Central memory CD4-positive, alpha-beta T cell (primary cell): ENCODE measurements at places on chromosomes 1 and 21.

- no peak for DNase-seq
Measured at GRCh38 chr1:60141276-60141675, 67.7 kb upstream of the C1orf87 start.

DNA sequence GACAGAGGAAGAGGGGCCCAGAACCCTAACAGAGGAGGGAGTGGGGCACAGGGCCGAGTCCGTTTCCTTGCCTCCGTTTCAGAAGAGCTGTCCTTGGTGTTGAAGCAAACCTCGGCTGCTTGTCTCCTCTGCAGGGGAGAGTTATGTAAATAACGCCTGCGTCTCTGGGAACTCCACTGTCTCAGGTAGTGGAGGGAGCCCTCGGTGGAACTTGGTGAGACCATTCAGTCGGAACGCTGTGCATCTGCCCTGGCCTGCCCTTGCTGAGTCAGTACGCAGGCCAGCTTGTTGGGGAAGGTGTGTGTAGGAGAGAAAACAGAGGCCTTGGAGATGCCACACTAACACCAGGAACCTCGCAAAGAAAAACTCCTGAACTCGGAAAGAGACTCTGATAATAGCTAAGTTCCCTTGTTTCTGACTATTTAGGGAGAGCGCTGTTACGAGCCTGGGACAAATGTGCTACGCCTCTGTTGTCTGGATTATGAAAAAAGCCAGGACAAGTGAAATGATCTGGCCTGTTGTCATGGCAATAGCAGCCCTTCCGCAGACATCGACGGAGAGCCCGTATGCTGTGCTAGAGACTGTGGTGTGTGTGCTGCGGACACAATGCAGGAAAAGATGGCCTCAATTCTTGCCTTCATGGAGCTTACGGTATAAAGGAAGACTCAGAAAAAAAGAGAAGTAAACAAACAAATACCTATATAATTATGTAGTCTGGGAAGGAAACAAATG, 94.6 kb upstream of the AKT3 start:
- DNase-seq, result no peak

- DNase-seq, result no peak
Measured at GRCh38 chr1:156692925-156693847, 12.2 kb downstream of the CRABP2 start.

- DNase-seq, result no peak
Measured at GRCh38 chr1:16068356-16069270, 4.8 kb downstream of the FAM131C start.

DNA sequence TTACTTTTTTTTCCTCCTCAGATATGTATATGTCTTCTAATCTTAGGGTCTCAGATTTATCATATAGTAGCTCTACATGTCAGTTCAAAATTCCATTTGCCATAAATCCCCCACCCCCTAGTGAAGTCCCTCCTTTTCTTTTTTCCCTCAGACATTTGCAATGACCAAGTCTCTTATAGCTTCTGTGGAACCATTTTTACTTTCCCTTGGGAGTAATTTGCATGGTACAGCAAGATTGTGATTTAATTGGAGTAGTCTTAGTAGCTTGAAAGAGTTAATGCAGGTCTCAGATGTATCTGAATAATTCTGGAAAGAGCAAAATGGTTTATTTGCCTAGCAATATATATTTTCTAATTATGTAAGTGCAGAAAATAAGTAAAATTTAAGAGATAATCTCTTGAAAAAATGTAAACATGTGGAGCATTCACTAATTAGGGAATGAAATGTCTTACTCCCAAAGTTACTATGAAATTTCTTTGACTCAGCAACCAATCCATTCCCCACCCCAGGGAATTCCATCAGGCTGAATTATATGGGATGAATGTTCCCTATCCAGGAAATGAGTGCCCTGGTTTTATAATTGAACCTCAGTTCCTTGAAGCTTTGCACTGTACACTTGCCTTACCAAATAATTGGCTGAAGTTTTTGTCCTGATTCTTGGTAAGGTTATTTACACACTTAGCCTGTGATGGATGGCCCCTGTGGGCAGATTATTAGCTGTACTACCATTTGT, 267.0 kb downstream of the DNM3 start:
- DNase-seq, result no peak

DNA sequence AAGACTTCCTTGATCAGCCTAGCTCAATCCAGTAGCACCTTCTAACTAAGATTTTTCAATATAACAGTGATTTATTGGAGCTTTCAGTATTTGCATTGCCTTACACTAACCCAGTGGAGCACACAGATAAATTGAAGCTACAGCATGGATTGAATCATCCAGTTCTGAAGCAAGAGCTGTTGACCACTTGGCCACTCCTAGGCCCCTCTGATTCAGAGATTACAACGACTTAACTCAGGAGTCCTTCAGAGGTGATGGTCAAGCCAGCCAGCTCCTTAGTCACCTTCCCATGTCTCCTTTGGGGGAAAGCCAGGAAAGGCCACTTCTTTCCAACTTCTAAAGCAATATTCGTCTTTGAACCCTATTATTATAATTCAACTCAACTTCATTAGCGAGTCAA, 151.8 kb downstream of the TENT5C start:
- no peak for DNase-seq

DNA sequence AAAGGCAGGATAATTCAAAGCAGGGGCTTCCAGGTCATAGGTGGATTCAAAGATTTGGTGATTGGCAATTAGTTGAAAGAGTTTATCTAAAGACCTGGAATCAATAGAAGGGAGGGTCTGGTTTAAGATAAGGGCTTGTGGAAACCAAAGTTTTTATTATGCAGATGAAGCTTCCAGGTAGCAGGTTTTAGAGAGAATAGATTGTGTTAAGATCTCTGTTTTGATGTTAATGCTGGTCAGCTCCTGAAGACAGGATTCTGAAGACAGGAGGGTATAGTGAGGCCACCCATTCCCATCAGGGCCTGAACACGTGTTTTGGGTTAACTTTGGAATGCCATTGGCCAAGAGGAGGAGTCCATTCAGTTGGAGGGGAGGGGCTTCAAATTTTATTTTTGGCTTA, 6.1 kb upstream of the PTBP2 start:
- DNase-seq, result no peak

DNA sequence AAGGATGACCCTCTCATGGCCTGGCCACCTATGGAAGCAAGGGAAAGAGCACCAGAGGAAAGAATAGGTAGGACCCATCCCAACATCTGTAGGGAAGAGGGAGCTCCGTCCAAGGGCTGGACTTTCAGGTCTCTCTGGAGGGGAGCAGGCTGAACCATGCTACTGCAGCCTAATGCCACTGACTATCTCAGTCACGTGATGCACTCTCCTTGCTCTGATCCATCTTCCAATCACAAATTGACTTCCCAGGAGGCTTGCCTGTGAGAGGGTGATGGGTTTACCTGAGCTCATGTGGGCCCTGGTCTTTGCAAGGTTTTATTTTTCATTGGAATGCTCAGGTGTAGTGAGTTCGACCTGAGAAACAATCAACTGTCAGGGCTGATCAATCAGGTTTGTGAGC, 128.8 kb downstream of the CACNA1E start:
- no peak for DNase-seq

DNA sequence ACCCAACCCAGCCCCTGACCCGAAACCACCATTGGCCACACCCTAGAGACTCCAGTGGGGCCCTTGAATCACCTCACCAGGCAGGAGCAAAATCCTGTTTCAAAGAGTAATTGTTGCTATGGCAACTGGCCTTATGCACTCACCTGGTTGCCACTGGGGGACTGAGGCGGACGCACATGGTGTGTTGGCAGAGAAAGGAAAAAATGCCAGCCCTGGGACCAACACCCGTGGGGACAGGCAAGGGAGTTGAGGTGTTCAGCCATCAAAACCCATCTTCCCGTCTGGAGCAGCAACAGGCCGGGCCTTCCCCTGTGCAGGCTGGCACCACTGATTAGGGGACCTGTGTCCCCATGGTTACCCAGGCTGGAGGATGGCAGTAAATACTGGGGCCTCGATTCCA, 395.8 kb upstream of the VAMP3 start:
- no peak for DNase-seq

DNA sequence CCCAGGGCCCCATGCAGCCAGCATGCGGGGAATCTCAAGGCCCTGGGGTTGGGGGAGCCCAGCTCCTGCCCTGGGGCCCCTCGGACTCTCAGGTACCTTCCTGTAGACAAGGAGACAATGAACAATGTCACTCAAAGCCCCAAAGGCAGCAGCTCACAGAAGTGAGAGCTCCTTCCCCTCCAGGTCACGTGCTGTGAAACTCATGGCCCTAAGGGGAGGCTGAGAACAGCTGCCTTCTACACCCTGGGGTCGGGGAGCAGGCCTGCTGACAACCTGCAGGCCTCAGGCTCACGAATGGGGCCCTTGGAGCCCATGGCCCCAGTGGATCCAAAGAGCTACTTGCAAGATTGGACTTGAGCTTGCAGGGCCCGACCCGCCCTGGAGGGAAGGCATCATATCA, 3.2 kb downstream of the MEGF6 start:
- no peak for DNase-seq

DNA sequence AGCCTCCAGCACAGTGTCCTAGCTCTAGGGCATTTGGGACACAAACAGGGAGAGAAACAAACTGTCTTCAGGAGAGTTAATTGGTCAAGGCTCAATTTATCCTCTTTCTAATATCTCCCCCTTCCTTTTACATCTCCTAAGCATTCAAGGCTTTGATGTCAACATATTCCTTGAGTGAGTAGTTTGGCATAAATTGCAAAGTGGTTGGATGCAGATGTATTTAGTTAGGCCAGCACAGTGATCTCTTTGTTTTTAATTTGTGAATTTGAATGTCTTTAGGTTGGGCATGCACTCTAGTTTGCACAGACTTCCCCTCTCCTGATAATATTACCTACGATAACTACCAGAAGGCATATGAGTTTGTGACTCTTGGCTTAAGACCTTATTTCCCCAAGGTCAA, 12.5 kb upstream of the OLFML2B start:
- DNase-seq, result no peak

GRCh38 chr1:113769601-113769970, 10.3 kb upstream of the PHTF1 start:
- DNase-seq, result no peak

GRCh38 chr1:109932679-109933078, 22.0 kb downstream of the CSF1 start:
- no peak for DNase-seq

DNA sequence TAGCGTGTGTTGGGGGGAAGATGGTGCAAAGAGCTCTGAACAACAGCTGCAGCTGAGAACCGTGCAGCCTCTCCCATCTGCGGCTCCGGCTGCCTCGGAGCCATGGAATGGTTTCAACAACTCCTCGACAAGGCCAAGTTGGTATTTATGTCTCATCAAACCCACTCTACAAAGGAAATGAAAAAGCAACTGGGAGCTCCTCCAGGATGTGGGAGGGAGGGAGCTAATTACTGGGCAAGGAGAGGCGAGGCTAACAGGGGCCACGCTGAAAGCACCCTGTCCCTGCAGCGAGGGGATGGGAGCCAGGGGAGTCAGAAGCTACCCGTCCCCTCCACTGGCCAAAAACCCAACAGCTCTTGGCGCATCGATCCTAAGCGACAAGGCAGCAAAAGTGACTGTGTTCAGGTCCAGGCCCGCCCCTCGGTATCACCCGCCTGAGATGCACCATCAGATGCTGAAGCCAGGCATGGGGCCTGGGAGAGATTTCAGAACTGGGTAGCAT, 63.1 kb downstream of the ACOT7 start:
- DNase-seq, result no peak

- no peak for DNase-seq
Measured at GRCh38 chr1:241172486-241172885, 184.5 kb downstream of the RGS7 start.

DNA sequence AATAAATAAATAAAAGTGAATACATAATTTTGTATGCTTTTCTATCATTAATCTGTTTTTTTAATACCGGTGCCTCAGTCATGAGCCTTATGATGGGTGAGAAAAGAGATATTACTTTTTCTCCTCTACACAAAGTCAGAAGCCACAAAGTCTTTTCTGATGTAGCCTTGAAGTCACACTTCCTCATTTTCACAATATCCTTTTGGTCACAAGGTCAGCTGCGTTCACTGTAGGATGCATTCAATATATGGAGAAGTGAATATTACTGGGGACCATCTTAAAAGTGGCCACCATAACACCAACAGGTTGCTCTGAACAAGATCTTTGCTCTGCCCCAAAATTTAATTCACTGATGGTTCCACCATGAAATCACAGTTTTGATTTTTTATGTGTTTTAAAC, 83.3 kb upstream of the TNR start:
- DNase-seq, result no peak

- no peak for DNase-seq
Measured at GRCh38 chr1:216627252-216627651, 96.0 kb downstream of the ESRRG start.

GRCh38 chr1:228778026-228778425, 42.7 kb downstream of the RHOU start:
- no peak for DNase-seq

- DNase-seq, result no peak
Measured at GRCh38 chr1:216820345-216820744, 97.1 kb upstream of the ESRRG start.

DNA sequence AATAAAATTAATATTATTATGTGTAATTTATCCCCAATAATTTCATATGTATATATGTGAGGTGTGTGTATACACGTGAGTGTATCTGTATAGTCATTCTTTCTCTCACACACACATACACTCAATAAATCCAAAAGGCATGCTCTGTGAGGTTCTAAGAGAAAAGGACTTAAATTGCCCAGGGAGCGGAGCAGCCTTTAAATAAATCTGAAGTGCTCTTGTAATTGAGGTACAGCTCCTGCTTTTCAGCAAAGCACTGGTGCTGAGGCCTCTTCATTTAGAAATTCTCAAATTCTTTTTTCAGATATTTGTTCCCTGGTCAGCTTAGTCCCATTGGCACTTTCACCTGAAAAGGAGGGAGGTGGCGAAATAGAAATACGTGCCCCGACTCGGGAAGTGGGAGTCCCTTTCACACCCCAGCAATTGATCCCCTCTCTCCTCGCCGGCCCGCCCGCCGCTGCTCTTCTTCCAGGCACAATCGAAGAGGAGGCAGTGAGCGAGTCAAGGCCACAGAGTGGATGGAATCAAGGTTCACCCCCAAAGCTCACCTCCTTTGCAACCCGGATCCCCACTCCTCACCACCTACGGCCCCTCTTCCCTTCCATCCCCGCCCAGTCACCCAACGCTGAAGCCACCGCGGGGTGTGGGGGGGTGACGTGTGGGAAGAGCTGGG, 944 bp downstream of the PLPPR5 start:
- DNase-seq, result no peak

GRCh38 chr1:24047110-24047477, 64.8 kb downstream of the MYOM3 start:
- DNase-seq, result no peak

- DNase-seq, result no peak
Measured at GRCh38 chr21:17889171-17889570, 70.0 kb upstream of the C21orf91 start.
